Muscle of leg (tissue), 16 donors: ENCODE measurements at places on chromosomes 4 and X. TPM values are rescaled to one million over a fixed set of nuclear protein-coding genes. Genes with fewer than 3 reads are reported as not detected.

The FAM120C gene
- 6.1 TPM for total RNA-seq

The FRAS1 gene
- total RNA-seq = 14.1 TPM

GRCh38 chr4:57504139-57504538 is 394.0 kb upstream of the IGFBP7 start:
- DNase-seq = no peak
- no peak overlapping the region for H3K4me3 ChIP-seq
- H3K4me1 ChIP-seq = peaks cover 2% of the 10 kb centered on the region
- H3K27ac ChIP-seq = no peak overlapping the region
- no peaks in the 10 kb centered on the region for H3K27me3 ChIP-seq

The JCHAIN gene
- 2.3 TPM for total RNA-seq

DNA sequence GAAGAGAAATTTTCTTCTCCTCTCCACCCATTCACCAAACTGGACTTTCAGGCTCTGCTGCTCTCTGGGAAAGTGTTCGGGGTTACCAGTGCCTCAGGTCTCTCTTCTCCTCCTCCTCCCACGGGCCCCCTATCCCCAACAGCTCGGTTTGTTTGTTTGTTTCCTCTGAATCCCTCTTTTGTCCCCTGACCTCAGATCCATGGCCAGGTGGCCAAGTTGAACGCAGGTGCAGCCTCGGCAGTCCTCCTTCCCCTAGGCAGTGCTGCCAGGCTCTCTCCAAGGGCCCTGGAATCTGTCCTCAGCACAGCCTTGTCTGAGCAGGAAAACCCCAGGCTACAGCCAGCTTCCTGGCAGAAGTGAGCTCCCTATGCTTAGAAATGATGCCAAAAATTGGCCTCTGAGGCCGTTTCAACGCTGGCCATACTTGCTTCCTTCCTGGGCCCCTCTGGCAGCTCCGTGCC is 60.0 kb downstream of the FHDC1 start:
- no peak overlapping the region for H3K4me3 ChIP-seq
- peaks cover 8% of the 10 kb centered on the region for H3K4me1 ChIP-seq

The CAPN6 gene
- total RNA-seq = 253 TPM

- no peaks in the 10 kb centered on the region for H3K36me3 ChIP-seq
- DNase-seq = no peak
- H3K4me3 ChIP-seq = no peak overlapping the region
These were observed 141.5 kb downstream of the GLRA2 start for GRCh38 chrX:14670819-14671218.

The RHOXF1 gene
- total RNA-seq = 0.09 TPM

The PRSS12 gene
- total RNA-seq = 7.1 TPM

DNA sequence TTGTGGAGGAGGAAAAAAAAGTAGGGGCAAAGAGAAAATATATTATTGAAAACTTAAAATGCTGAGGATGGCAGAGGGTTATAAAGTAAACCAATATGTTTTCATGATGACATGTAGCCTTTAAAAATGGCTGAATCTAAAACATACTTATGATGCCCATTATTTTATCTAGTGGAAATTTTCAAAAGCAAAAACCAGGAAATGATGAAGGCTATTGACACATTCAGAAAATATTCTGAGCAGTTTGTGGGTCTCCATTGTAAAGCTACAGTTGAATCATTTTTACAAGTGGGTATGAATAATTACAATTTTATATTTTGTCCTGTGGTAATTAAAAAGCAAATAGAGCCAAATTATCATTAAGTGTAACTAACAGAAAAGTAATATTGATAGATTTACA is 10.7 kb downstream of the PLS3 start:
- H3K4me3 ChIP-seq = no peak overlapping the region
- no peaks in the 10 kb centered on the region for H3K36me3 ChIP-seq
- DNase-seq = no peak
- H3K27ac ChIP-seq = no peak overlapping the region
- peaks cover 20% of the 10 kb centered on the region for H3K27me3 ChIP-seq

The DMRTC1 gene
- total RNA-seq = not detected

- peaks cover 27% of the 10 kb centered on the region for H3K27me3 ChIP-seq
- H3K36me3 ChIP-seq = no peaks in the 10 kb centered on the region
- H3K4me3 ChIP-seq = no peak overlapping the region
- no peak for DNase-seq
These were observed 30.7 kb downstream of the HMX1 start for GRCh38 chr4:8840816-8841455.

The MXRA5 gene
- 47.2 TPM for total RNA-seq

DNA sequence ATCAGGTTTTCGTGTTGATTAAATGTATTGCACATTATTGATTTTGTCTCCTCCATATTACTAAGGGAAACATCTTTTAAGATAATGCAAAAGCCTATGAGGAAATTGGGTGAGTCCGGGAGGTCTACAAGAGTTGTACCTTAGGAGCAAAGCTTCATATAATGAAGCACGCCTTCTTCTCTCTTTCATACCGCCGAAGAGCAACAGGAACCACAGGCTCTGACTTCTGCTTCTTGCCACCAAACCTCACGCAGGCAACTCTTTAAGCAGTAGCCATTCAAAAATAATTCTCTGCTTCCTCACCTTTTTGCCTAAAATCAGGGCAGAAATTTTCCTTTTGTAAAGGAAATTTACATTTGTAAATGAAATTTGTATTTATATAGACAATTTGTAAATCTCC is 139.6 kb downstream of the SPRY1 start:
- H3K4me1 ChIP-seq = no peaks in the 10 kb centered on the region
- no peak overlapping the region for H3K27ac ChIP-seq
- H3K4me3 ChIP-seq = no peak overlapping the region
- H3K36me3 ChIP-seq = no peaks in the 10 kb centered on the region
- no peak for DNase-seq

- no peaks in the 10 kb centered on the region for H3K36me3 ChIP-seq
- peaks cover 26% of the 10 kb centered on the region for H3K4me1 ChIP-seq
- H3K27ac ChIP-seq = peak overlapping the region; percentile 98
- DNase-seq = peak; percentile 86
- peak overlapping the region; percentile 58 for H3K4me3 ChIP-seq
These were observed 77.5 kb downstream of the RLIM start for GRCh38 chrX:74536832-74537371.

The PPP4R3C gene
- total RNA-seq = not detected

The EDNRA gene
- total RNA-seq = 24.0 TPM

The HSFX2 gene
- 0.75 TPM for total RNA-seq

DNA sequence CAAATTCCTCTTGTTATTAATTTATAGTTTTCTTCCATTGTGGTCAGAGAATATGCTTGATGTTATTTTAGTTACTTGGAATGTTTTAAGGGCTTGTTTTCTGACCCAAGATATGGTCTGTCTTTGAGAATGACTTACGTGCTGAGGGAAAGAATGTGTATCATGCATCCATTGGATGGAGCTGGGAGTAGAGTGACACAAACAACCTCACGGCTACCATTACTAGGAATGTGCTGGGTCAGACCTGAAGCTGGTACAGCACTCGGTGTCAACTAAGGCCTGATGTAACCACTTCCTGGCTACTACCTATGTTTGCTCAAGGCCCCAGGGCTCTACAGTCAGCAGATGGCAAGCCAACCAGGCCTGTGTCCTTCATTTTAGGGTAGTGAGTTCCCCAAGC is 257.8 kb downstream of the FAT4 start:
- H3K4me1 ChIP-seq = no peaks in the 10 kb centered on the region
- no peak overlapping the region for H3K4me3 ChIP-seq
- no peaks in the 10 kb centered on the region for H3K36me3 ChIP-seq
- no peak for DNase-seq

- H3K4me3 ChIP-seq = peak overlapping the region; percentile 4
- no peaks in the 10 kb centered on the region for H3K36me3 ChIP-seq
- DNase-seq = peak; percentile 83
- H3K4me1 ChIP-seq = peaks cover 5% of the 10 kb centered on the region
These were observed 580 bp upstream of the MMGT1 start for GRCh38 chrX:135974279-135974856.

The SAT1 gene
- 48.9 TPM for total RNA-seq

The CSAG3 gene
- not detected for total RNA-seq

The USP9X gene
- 60.8 TPM for total RNA-seq

The LRRC66 gene
- total RNA-seq = 1.2 TPM

- H3K4me3 ChIP-seq = no peak overlapping the region
- no peak for DNase-seq
- peaks cover 3% of the 10 kb centered on the region for H3K27me3 ChIP-seq
- H3K4me1 ChIP-seq = no peaks in the 10 kb centered on the region
- no peaks in the 10 kb centered on the region for H3K36me3 ChIP-seq
These were observed 143.7 kb downstream of the NEXMIF start for GRCh38 chrX:74781507-74782034.

DNA sequence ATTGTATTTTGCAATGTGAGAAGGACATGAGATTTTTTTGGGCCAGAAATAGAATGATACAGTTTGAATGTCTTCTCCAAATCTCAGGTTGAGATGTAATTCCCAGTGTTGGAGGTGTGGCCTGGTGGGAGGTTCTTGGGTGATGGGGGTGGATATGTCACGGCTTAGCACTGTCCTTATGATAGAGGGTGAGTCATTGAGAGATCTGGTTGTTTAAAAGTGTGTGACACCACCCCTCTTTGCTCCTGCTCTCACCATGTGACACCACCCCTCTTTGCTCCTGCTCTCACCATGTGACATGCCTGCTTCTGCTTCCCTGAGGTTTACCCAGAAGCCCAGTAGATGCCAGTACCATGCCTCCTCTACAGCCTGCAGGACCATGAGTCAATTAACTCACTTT is 1226.9 kb downstream of the PCDH7 start:
- no peak for DNase-seq
- H3K27me3 ChIP-seq = no peaks in the 10 kb centered on the region
- H3K27ac ChIP-seq = no peak overlapping the region
- H3K4me1 ChIP-seq = no peaks in the 10 kb centered on the region
- no peak overlapping the region for H3K4me3 ChIP-seq

GRCh38 chrX:17007134-17007768 is 60.8 kb downstream of the REPS2 start:
- H3K27ac ChIP-seq = no peak overlapping the region
- H3K4me3 ChIP-seq = no peak overlapping the region
- H3K4me1 ChIP-seq = peaks cover 2% of the 10 kb centered on the region

DNA sequence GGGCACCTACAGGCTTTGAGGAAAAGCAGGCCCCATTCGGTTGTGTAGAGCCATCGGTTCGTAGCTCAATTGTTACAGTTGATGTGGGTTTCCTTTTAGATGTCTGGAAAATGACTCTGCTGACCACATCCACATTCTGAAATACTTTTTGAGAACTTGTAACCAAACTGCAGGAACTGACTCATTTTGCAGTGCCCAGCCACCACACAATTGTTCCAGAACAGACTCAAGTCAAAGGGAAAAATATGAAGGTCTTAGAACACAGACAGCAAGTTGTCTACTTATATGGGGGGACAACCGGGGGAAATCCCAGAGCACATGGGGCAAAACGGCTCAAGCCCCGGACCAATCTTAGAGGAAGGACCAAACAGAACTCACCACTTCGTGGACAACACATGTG is 557.6 kb upstream of the DIPK2B start:
- H3K27me3 ChIP-seq = peaks cover 10% of the 10 kb centered on the region
- no peak overlapping the region for H3K4me3 ChIP-seq
- H3K27ac ChIP-seq = no peak overlapping the region
- no peaks in the 10 kb centered on the region for H3K36me3 ChIP-seq
- peak; percentile 39 for DNase-seq
- H3K4me1 ChIP-seq = no peaks in the 10 kb centered on the region

The RS1 gene
- not detected for total RNA-seq

DNA sequence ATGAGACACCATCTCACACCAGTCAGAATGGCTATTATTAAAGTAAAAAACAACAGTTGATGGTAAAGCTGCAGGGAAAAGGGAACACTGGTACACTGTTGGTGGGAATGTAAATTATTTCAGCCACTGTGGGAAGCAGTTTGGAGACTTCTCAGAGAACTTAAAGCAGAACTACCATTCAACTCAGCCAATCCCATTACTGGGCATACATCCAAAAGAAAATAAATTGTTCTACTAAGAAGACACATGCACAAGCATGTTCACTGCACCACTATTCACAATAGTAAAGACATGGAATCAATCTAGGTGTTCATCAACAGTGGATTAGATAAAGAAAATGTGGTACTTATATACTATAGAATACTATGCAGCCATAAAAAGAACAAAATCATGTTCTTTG is 135.0 kb downstream of the REELD1 start:
- H3K36me3 ChIP-seq = no peaks in the 10 kb centered on the region
- no peak overlapping the region for H3K4me3 ChIP-seq
- no peak overlapping the region for H3K27ac ChIP-seq
- no peaks in the 10 kb centered on the region for H3K27me3 ChIP-seq
- no peak for DNase-seq

The SPIN2A gene
- 3.4 TPM for total RNA-seq

DNA sequence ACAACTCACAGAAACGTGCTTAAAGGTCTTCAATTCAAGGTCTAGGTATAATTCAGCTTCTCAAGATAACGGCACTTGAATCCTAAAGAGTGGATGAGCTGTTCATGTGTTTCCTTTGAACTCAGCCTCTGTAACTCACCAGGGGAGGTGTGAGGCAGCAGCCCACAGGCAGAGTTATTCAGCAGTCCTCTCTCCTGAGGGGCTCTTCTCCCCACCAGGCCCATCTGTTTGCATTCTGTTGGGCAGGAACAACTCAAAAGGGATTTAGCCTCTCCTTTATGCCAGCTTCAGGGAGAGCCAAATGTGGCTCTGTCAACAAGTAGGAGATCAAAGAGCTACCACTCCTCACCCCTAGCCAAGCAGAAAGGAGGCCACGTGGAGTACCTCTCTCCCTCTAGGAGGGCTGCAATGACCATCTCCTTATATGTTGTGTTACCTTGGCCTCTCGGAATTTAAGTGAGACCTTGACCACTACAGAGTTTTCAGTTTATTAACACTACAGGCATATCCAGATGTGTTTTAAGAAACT is 151.2 kb downstream of the SPATA18 start:
- DNase-seq = no peak
- no peaks in the 10 kb centered on the region for H3K36me3 ChIP-seq
- H3K4me3 ChIP-seq = no peak overlapping the region
- no peak overlapping the region for H3K27ac ChIP-seq
- peaks cover 24% of the 10 kb centered on the region for H3K4me1 ChIP-seq

DNA sequence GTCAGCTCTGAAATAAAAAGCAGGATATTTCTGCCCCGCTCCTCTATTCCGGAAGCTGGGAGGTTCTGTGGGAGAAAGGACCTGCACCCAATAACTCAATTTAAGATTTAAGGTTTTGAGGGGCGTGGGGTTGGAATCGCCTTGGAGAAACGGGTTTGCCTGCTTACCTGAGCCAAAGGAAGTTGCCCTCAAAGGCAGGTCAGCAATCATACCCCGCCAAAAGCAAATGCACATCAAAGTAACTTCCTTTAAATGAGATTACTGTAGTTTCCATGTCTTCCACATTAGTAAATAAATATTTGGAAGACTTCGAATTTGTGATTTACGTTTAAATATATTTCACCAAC is 978 bp upstream of the HS3ST1 start:
- H3K27ac ChIP-seq = no peak overlapping the region
- no peaks in the 10 kb centered on the region for H3K36me3 ChIP-seq
- peaks cover 37% of the 10 kb centered on the region for H3K27me3 ChIP-seq
- DNase-seq = no peak
- H3K4me1 ChIP-seq = peaks cover 19% of the 10 kb centered on the region

GRCh38 chr4:30946288-30946687 is 226.1 kb downstream of the PCDH7 start:
- DNase-seq = no peak
- no peaks in the 10 kb centered on the region for H3K27me3 ChIP-seq
- no peak overlapping the region for H3K4me3 ChIP-seq
- H3K4me1 ChIP-seq = no peaks in the 10 kb centered on the region
- no peaks in the 10 kb centered on the region for H3K36me3 ChIP-seq

GRCh38 chrX:94686071-94686470 is 1012.1 kb downstream of the FAM133A start:
- no peak overlapping the region for H3K4me3 ChIP-seq
- no peak overlapping the region for H3K27ac ChIP-seq
- peaks cover 6% of the 10 kb centered on the region for H3K27me3 ChIP-seq
- peak; percentile 73 for DNase-seq
